ENCODE measurements at places on chromosomes 11 and 22.

- no peak for DNase-seq
Observed at GRCh38 chr22:24878969-24879368, 67.5 kb downstream of the LHFPL7 start.

- DNase-seq = peak; percentile 7
Observed at GRCh38 chr11:124865902-124866851, 945 bp downstream of the ROBO3 start.

DNA sequence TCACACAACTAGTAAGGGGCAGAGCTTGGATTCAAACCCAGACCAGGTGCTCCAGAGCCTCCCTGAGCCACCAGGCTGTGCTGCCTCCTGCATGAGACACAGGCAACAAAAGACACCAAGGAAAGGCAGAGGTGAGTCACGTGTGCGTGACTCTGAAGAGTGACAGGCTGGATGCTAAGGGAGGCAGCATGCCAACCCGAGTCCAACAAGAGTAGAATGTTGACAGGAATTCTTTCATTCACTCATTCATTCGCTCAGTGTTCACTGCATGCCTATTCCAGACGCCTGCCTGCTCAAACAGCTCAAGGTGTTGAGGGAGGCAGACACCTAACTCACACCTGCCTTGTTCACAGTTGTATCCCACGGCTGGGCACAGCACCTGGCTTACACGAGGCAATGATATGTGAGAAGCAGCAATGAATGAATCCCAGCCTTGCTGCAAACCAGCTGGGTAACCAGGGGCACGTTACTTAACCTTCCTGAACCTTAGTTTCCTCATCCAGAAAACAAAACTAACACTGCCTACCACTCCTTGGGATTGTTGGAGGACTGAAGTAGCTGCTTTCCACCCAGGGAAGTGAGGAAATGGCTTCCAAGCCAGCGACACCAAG is 73.8 kb upstream of the ARFGAP3 start:
- no peak for DNase-seq

DNA sequence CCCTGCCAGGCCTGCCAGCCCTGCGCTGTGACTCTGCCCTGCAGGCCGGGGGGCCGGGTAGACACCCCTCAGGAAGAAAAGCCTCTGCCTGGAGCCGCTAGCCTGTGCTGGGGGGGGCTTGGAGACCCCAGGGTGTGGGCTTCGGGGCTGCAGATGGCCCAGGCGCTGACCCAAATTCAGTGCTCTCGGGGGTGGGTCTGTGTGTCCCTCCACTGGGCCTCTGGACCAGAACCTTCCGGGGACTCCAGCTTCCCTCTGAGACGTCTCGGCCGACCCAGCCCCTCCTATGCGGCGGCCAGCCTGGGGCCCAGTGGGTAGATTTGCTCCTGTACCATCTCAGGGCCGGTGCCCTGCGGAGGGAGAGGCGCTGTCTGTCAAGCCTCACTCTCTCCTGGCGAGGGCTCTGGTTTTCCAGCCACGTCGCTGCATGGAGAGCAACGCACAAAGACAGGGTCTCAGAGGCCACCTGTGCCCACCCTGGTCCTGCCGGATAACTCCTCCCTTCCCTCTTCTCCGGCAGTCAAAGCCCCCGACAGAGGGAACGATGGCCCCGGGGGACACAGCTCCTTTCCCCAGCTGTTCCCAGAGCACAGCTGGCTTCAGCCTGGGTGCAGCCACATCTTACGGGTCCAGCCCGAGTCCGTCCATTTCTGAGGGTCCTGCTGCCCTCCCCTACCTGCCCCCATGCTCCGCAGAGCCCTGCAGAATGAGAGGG is 40.1 kb upstream of the TOLLIP start:
- DNase-seq = no peak

GRCh38 chr11:112017538-112017937 is 7.7 kb upstream of the DLAT start:
- DNase-seq = no peak

DNA sequence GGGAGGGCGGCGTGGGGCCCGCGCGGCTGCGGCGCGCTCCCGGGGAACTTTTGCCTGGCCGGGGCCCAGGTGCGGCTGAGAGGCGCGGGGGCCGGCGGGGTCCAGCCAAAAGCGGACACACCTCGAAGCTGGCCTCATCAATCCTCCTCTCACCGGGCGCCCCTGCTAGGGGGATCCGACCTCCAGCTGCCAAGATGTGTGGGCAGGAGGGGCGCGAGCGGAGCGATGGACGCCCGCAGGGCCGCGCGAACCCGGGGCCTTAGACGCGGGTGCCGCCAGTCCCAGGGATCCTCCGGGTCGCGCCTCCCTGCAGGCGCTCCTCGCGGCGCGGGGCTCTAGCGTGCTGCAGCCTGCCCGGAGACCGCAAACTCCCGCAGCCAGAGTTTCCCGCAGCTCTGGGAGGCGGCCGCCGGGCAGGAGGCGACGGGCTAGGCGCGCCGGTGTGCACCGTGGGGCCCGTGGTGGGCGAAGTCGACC is 785 bp downstream of the IGSF9B start:
- no peak for DNase-seq

GRCh38 chr22:34414467-34415440 is 494.5 kb upstream of the LARGE1 start:
- peak; percentile 81 for DNase-seq

DNA sequence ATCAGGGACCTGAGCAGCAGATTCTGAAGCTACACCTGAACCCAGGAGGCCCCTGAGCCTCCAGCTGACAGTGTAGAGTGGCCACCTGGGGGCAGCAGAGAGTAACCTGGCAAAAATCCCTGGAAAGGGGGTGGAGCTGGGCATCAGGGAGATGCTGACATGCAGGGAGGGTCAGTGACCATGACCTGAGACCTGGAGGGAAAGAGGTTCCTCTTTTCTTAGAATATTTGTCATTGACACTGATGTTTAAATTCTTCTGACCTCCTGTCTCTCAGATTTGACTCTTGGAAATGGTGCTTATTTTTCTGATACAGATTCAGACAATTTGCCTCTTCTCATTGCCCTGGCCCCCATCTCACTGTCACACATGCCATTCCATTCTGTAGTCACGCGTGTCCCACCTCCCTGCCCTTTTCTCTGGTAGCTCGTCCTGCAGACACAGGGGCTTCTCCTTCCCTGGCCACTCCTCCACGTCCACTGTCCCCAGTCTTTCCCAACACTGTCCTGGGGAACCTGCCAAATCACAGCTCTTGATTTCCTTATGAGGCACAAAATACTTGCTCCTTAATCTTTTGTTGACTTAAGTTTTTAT is 117.2 kb upstream of the IGLL5 start:
- peak; percentile 4 for DNase-seq

DNA sequence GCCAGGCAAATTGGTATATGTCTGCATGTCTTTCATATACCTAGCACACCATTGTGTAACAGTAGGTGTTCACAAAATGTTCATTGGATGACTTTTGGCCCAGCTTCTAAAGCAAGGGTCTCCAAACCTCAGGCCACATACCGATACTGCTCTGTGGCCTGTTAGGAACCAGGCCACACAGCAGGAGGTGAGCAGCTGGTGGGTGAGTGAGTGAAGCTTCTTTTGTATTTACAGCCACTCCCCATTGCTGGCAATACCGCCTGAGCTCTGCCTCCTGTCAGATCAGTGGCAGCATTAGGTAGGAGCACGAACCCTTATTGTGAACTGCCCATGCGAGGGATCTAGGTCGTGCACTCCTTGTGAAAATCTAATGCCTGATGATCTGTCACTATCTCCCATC is 836.6 kb downstream of the NTM start:
- no peak for DNase-seq

GRCh38 chr22:17496841-17497240 is 66.5 kb upstream of the SLC25A18 start:
- DNase-seq = no peak

DNA sequence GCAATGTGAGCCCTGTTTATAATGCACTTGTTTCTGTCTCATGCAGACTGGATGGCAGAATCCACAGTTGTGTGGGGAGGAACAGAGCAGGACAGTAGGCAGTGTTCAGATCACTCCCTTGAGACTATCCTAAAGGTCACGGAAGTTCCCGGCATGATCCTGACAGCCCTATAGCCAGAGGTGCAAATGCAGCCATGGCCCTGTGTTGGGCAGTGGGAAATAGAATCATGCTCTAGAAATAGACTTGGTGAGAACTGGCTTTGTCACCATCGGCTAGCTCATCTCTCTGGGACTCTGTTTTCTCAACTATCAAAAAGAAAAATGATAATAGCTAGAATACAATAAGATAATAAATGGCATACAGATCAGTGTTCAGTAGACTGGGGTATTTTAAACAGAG is 123.2 kb downstream of the FEZ1 start:
- DNase-seq = no peak

GRCh38 chr22:19275104-19275503 is 16.4 kb downstream of the CLTCL1 start:
- DNase-seq = no peak

GRCh38 chr11:32990481-32990880 is 25.2 kb upstream of the DEPDC7 start:
- DNase-seq = no peak

DNA sequence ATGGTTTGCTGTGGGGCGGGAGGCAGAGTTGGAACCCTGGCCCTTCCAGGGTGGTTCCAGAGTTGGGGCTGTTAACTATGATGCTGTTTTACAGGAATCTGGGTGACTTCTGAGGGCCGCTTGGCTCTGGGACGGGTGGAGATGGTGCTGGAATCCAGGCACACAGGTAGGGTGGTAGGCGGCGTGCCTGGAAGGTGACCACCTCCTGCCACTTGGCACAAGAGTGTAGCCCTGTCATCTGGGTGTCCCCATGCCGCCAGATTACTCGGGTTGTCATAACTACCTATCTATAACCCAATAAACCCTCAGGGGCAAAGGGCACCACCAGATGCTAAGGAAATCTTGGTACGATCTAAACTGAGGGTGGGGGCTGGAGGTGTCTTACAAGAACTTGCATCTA is 1.3 kb downstream of the CARS1 start:
- DNase-seq = no peak

DNA sequence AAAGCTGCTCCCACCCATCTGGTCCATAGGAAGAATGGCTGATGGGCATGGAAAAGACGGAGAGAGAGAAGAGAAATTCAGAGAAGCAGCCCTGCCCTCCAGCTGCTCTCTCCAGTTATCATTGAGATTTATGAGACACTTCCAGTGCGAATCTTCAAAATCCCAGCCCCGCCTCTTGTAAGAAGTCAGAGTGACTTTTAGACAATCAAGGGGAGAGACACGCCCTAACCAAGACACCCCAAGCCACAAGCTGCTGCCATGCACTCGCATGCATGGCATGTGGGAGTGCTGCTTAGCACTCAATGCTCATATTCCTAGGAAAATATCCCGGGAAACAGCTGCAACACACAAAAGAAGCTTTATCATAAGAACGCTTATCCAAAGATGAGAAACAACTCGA is 110.6 kb upstream of the BID start:
- no peak for DNase-seq
